Stimulated activated CD8-positive, alpha-beta memory T cell treated with anti-CD3 and anti-CD28 coated beads, Interleukin-2, amount 100 ng/mL, for 1 hour (primary cell): ENCODE measurements at places on chromosomes 13 and 19.

DNA sequence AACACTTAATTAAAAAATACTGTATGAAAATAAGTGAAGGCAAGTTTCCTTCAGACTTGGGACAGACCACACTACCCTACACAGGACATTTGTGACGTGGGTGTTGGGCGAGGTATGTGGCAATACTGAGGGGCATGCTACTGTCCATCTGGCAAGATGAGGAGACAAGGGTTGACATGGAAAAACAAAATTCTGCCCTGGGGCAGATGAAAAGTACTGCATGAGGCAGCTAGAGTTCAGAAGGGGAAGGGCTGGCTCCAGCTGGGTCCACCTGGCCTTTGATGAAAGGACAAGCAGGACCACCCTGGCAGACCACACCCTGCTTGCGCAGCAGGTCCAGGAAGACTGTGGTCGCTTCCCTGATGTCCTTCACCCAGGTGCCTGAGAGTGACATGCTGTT lies 43.2 kb downstream of the LATS2 start:
- DNase-seq: no peak

GRCh38 chr19:41691268-41691970 lies 3.3 kb upstream of the CEACAM7 start:
- DNase-seq: no peak

- no peak for DNase-seq
These were observed 83.6 kb upstream of the KLF12 start for GRCh38 chr13:74217811-74218210.

- DNase-seq: no peak
These were observed 9.0 kb upstream of the CIRBP start for GRCh38 chr19:1259876-1260748.

GRCh38 chr19:37845932-37846331 lies 60.5 kb downstream of the WDR87 start:
- DNase-seq: no peak

DNA sequence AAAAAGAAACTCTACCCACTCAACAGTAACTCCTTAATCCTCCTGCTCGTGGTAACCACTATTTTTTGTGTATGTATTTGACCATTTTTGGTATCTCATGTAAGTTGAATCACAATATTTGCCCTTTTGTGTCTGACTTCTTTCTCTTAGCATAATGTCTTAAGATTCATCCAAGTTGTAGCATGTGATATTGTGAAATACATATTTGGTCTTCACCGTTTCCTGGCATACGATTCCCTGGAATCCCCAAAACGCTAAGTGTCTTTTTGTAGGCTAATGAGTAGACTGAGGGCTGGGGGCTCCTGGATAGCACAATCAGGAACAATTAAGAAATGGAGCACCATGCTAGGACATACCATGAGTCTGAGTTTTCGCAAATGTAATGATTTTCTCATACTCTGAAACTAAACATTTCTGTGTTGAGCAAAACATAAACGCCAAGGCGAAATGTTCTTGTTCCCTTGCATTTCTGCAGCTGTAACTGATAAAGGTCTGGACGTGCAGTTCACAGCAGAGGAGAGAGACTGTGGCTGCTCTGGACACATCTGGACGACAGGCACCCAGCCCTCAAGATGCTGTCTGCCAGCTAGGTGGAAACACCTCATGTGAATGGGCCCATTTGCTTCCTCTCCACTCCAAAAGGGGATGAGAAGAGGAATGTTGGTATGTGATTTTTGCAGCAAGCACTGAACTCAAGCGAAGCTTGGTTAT lies 38.4 kb downstream of the BRD4 start:
- no peak for DNase-seq

GRCh38 chr13:113916330-113916815 lies 52.5 kb upstream of the GAS6 start:
- DNase-seq: no peak

DNA sequence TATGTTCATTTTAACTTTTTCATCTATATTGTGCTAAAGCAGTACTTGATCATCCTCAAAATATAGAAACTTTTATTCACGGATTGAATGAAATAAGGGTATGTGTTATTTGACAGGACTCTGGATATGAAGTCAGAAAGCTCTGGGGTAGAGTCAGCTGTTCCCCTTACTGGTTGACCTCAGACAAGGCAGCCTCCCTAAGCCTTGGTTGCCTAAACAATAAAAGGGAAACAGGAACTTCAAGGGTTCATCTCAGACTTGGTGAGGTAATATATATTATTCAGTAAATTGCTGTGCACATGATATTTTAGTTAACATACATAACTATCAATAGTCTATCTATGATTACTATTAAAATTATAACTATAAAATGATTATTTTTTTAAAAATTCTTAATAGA lies 13.6 kb downstream of the POLR1D start:
- DNase-seq: no peak

- DNase-seq: no peak
These were observed 53.7 kb downstream of the PEPD start for GRCh38 chr19:33467851-33468250.

DNA sequence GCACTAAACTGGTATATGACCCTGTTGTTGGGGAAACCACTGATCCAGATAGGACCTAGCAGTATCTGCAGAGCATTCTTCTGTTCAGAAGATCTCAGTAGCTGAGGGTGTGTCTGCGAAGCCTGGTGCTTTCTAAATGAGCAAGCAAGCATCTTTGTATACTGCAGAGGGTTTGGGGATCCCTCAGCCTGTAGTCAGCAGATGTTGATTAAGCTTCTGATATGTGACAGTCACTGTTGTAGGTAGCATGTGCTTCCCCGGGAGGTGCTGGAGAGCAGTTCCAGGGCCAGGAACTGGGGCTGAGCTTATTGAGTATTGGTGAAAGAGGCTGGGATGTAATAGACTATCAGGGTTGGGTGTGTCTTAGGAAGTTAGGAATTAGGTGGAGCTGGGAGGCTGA lies 1.5 kb downstream of the SCAF1 start:
- DNase-seq: no peak

GRCh38 chr13:29909081-29909730 lies 58.8 kb upstream of the UBL3 start:
- DNase-seq: no peak

- DNase-seq: no peak
These were observed 47.9 kb upstream of the OLFM4 start for GRCh38 chr13:52980695-52981094.

DNA sequence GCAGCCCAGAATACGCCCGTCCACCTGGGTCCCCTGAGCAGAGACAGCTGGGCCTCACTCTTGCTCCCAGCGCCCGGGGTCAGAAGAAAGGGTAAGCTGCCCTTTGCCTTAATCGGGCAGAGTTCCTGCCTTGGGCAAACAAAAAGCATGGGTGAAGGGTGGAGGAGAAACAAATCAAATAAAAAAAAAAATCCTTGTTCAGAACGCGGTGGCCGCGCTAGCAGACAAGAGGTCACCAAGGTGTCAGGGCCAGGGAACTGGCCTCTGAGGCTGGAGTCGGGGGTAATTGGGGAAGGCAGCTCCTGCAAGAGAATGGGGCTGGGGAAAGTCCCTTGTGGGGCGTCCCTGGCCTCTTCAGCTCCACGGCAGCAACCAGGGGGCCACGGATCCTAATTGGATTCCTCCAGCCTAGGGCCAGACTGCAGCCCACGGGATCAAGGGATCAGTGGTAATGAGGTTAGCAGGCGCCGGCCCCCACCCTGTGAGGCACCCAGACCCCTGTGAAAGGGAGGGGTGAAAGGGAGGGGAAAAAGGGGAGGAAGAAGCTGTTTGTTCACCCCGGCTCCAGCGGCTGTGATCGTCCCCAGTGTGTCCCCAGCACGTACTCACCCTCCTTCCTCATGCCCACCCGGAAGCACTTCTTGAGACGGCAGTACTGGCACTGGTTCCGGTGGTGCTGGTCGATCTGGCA lies 5.5 kb downstream of the NR2F6 start:
- DNase-seq: no peak

GRCh38 chr13:96431044-96431581 lies 341.2 kb downstream of the HS6ST3 start:
- DNase-seq: no peak

- no peak for DNase-seq
These were observed 10.9 kb downstream of the SLC46A3 start for GRCh38 chr13:28707629-28708427.

- DNase-seq: no peak
These were observed 50.8 kb downstream of the EFNB2 start for GRCh38 chr13:106484537-106485193.

GRCh38 chr19:8373867-8374813 lies 10.2 kb downstream of the ANGPTL4 start:
- no peak for DNase-seq

DNA sequence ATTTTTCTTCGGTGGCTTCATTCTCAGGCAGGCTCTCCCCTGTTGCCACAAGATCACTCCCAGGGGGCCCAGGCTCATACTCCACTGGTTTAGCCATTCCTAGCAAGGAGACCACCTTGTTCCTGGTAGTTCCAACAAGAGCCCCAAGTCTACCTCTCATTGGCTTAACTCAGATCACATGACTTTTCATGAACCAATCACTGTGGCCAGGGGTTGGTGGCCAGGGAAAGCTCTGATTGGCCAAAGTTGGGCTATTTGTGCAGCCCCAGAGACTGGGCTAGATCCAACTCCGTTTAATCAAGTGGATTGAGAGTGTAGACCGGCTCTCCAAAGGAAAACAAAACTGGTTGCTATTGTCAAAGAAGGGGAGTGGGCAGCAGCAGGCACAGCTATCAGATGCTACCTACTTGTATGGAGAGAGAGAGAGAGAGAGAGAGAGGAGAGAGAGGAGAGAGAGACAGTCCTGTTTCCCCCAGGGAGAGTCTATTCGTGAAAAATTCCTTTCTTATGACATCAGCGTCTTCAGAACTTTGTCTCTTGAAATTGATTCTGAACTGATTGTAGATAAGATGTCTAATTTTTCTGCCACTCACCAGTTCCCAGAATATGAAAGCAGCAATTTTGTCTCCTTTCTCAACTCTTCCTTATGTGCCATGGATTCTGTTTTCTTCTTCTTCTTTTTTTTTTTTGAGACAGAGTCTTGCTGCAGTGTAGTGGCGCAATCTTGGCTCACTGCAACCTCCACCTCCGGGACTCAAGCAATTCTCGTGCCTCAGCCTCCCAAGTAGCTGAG lies 5.9 kb downstream of the CEACAM19 start:
- DNase-seq: no peak

GRCh38 chr19:54430306-54431254 lies 15.3 kb downstream of the TTYH1 start:
- peak; percentile 16 for DNase-seq

DNA sequence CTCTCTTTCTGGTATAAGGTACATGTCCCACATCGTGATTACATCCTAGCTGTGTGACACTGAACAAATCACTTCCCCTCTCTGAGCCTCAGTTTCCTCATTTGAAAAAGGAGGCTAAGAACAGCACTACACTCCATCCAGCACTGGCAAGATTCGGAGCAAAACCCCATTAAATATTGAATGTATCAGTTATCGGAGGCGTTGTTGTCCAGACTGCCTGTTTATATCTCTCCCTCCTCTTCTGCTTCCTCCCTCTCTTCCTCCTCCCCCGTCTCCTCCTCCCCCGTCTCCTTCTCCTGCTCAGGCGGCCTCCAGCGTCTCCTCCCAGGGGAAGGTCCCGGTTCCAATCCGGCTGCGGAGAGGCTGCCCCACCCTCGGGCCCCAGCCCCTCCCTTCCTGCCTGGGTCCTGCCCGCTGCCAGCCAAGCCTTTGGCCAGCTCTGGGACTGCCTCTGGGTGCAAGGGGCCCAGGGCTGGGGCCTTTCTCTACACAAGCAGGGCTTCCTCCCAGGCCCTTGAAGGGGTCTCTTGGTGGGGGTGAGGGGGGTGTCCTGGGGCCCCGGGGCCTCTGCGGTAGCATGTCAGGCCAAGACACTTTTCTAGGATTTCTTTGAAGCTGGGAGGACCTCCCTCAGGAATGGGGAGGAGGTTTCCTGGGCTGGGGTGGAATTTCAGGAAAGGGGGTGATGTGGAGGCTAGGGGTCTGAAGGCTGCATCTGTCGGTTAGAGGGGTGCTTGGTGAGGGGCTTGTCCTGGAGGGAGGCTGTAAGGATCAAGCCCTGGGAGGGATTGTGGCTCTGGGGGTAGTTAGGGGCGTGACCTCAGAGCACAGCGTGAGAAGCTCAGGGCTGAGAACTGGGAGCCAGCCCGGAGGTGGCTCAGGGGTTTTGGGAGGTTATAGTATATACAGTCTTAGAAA lies 1.9 kb downstream of the RRAS start:
- no peak for DNase-seq

- no peak for DNase-seq
These were observed 21.9 kb upstream of the RFC3 start for GRCh38 chr13:33796095-33796494.

DNA sequence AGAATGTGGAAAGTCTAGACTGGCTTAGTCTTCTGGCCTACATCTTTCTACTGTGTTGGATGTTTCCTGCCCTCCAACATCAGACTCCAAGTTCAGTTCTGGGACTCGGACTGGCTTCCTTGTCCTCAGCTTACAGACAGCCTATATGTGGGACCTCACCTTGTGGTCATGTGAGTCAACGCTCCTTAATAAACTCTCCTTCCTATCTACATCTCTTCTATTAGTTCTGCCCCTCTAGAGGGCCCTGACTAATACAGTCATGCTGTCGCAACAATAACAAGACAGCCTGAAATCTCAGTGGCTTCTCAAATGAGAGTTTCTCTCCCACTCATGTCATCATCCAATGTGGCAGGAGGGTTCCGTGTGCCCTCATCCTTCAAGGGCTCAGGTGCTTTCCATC lies 347.8 kb downstream of the MZT1 start:
- no peak for DNase-seq

- no peak for DNase-seq
These were observed 89.0 kb downstream of the TEX29 start for GRCh38 chr13:111409413-111409812.

GRCh38 chr19:33601583-33601982 lies 20.2 kb upstream of the CHST8 start:
- DNase-seq: no peak

- DNase-seq: no peak
These were observed 168.9 kb downstream of the TEX29 start for GRCh38 chr13:111489301-111489700.

GRCh38 chr13:31504918-31505317 lies 234.4 kb upstream of the RXFP2 start:
- DNase-seq: no peak

- DNase-seq: no peak
These were observed 28.2 kb downstream of the GPC6 start for GRCh38 chr13:93254775-93255174.

- no peak for DNase-seq
These were observed 6.8 kb downstream of the GPC5 start for GRCh38 chr13:91405240-91405639.

DNA sequence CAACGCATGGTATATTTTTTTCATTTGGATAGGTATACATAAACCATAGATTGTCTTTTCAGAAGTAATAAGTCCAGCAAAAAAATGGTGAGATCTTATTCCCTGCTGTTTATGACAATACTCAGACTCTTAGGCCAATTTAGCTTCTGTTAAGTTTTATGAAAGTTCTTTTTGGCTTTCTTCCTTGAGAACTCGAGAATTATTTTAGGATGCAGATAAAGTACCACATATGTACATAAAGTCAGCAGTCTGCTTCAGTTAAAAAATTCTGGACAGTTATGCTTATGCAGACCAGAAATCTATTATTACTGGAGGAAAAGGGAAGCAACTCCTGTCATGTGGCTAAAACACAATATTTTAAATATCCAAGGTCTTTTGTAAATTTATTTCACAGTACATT lies 422.9 kb downstream of the GPC6 start:
- no peak for DNase-seq

GRCh38 chr13:49938314-49938713 lies 2.2 kb upstream of the SPRYD7 start:
- DNase-seq: no peak

GRCh38 chr19:22257381-22257780 lies 28.9 kb upstream of the ZNF729 start:
- DNase-seq: no peak
